ENCODE measurements at places on chromosomes 2 and 18. TPM values are rescaled to one million over a fixed set of nuclear protein-coding genes. Genes with fewer than 3 reads are reported as not detected.

DNA sequence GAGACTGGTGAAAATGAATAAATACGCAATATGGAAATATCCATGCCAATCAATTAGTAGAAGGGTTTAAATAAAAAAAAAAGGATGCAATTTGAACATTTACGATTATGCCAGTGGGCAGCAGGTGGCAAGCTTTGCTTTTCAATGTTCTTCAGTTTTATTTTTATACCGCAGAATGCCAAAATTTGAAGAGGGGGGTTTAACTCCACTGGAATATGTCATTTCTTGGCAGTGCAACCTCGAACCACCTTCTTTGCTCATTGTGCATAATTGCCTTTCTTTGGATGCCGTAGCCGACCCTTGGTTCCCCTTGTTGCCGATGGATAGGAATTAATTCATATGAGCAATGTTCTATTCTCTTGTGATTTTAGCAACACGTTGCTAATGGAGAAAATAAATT is 88.0 kb downstream of the LTBP1 start:
- DNase-seq = no peak

GRCh38 chr2:207432453-207432852 is 97.3 kb upstream of the CREB1 start:
- DNase-seq = no peak

DNA sequence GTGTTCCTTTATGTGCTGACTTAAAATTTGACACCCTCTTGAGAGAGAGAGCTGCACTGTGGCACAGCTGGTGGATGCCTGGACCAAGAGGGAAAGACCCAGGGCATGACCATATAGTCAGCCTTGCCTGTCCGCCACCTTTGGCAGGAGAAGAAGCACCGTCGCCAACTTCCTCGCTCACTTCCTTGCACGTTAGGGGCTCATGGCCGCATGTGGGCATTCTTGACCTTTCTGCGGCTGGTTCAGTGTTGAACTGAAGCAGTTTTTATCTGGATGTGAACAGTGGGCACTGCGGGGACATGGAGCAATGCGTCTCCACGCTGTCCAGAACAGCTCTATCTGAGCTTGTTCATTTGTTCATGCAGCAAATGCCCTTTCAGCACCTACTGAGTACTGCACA is 66.9 kb downstream of the TRAPPC12 start:
- no peak for DNase-seq

- DNase-seq = no peak
These were observed 5.2 kb downstream of the CD207 start for GRCh38 chr2:70830366-70830765.

GRCh38 chr2:188303363-188304031 is 11.8 kb downstream of the GULP1 start:
- no peak for DNase-seq

CCDC74B gene
- polyA plus RNA-seq = 4.8 TPM

UGT1A3 gene
- polyA plus RNA-seq = 0.17 TPM

SCN9A gene
- 8.3 TPM for polyA plus RNA-seq

- DNase-seq = no peak
These were observed 7.1 kb upstream of the EML6 start for GRCh38 chr2:54716375-54716774.
